ENCODE measurements at places on chromosomes 5 and 9.

GRCh38 chr5:111017731-111018130 lies 53.8 kb upstream of the TSLP start:
- no peak for DNase-seq

DNA sequence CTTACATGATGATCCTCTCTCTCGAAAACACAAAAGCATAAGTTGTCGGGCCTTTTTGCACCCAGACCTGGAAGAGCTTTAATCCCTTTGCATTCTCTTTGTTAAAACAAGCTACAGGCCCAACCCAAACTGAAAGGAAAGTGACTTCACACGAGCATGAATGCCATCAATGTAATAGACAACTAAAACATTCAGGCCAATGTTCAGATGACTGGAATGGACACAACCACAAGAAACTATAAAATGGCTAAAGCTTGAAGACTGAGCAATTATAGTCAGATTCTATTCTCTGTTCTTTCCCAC lies 45.5 kb downstream of the RFX3 start:
- no peak for DNase-seq

GRCh38 chr5:29262339-29263123 lies 1931.0 kb upstream of the CDH6 start:
- no peak for DNase-seq

DNA sequence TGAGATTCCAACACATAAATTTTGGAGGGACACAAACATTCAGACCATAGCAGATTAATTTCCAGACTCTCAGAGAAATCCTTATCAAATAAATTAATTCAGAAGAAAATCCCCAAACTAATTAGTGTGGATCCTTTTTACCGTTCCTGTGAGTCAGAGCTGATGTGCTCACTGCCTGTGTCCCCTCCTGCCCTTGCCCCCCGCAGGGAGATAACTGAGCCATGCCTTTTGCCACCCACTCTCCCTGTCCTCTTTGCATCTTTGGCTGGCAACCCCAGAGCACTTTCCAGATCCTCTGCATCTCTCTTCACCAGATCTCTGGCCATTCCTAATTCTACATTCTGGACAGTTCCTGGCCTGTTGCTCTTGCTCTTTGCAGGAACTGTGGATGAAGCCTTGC lies 135.4 kb upstream of the MAP1B start:
- DNase-seq: no peak

GRCh38 chr9:118321788-118322187 lies 617.6 kb downstream of the TLR4 start:
- no peak for DNase-seq

DNA sequence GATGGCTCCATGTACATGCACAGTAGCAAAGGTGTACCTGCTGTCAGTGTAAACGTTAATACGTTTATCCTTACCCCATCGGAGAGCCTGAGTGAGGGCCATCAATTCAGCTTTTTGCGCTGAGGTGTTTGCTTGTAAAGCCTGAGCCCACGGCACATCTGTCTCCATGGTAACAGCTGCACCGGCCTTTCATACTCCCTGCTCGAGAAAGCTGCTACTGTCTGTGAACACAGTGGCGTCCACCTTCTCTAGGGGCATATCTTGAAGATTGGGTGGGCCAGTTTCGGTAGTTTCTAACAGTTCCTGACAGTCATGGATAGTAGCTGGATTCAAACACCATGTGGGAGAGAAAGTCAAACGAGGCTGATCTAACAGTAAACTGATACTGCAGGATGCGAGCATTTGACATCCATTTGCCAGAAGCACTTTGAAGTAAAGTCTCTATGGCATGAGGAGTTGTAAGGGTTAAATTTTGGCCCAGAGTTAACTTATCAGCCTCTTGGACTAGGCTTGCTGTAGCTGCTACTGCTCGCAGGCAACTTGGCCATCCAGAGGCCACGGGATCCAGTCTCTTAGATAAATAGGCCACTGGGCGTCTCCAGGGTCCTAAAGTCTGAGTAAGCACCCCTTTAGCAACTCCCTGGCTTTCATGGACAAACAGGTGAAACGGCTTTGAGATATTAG lies 21.0 kb upstream of the RHOBTB3 start:
- no peak for DNase-seq

DNA sequence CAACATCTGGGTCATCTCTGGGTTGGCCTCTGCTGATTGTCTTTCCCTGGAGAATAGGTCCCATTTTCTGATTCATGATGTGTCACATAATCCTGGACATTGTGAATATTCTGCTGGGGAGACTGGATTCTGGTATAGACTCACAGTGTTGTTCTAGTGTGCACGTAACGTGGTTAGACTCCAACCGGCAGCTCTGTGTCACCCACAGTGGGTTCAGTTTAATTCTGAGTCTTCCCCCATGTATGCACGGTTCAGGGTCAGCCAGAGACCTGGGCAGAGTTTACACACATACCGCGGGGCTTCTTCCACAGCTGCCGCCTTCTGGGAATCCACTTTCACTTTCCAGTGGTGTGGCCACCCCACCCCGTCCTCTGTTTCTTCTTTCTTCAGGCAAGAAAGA lies 38.0 kb upstream of the LRRC14B start:
- DNase-seq: no peak

DNA sequence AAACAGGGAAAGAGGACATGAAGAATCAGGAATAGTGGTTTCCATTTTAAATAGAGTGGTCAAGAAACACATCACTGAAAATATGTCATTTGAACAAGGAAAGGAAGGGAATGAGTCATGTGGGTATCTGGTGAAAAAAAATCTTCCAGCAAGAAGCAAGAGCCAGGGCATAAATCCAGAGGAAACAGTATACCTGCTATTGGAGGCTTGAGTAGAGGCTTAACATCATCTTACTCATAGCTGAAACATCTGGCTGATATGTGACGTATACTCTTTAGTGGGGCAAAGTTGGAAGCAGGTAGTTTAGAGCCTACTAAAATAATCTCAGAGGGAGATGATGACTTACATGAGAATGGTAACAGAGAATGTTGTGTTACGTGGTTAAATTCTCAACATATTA lies 517.2 kb downstream of the CAAP1 start:
- DNase-seq: no peak

DNA sequence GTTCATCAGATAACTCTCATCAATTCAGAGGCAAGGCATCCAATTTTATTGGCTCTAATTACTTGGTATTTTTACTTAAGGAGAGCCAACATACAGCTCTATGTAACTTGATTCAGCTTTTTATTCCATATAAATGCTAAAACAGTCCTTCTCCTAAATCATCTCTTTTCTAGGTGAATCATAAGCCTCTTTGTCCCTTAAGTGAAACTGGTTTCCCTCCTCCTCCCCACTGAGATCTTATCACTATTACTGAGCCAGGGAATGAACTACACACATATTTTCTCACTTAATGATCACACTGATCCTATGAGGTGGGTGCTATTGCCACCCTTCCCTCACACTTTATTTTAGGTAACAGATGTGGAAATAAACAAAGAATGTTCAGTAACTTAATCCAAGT lies 1143.8 kb downstream of the MAT2B start:
- no peak for DNase-seq

- DNase-seq: no peak
Measured at GRCh38 chr5:160697281-160697680, 154.7 kb downstream of the ATP10B start.

DNA sequence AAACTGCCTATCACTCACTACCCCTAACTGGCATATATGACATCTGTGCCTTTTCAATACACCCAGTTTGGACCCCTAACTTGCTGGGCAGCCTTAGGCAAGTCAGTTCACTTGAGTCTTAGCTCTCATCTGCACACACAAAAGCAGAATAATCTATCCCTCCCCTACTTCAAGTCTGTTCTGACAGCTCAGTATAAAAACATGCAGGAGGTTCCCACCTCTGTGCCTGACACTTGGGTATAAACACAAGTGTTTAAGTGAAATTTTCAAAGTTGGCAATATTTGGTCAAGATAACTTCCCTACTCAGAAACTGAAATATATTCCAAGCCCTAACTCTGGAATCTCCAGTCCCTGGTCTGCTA lies 12.6 kb downstream of the HNRNPH1 start:
- DNase-seq: no peak

GRCh38 chr5:150853561-150853960 lies 7.2 kb downstream of the IRGM start:
- no peak for DNase-seq

DNA sequence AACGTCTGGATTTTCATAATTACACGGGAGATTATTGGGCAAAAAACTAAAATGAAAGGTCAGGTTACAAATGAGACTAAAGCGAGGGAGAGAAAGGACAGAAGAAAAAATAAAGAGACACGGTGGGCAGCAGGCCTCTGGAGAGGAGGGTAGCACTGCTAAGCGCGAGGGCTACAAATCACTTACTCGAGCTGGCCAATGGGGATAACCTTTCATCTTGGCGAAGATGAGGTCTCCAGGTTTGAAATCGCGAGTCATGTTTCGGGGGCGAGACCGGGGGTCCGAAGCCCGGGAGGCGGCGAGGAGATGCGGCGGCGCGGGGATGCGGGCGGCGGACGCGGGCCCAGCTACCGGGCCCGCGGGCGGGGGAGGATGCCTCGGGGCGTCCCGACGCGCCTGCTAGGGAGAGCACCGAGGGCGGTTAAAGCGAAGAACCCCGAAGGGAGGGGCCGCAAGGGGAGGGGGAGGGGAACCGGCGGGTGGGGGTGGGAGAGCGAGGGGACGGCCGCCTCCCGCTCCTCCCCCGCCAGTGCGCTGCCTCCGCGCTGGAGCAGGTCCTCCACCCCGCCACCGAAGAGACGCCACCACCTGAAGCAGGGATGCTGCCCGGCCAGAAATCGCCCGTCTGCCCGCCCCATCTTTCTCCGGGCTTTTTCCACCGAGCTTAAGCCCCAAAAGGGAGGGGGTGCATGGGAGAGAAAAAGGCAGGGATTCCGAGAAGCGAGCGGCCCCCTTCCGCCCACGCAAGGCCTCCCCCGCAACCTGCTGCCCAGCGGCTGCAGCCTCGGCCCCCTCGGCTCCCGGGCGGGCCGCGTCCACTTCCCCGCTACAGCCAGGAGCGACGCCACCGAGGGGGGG lies 610 bp downstream of the PSIP1 start:
- DNase-seq: no peak

GRCh38 chr9:100803956-100804355 lies 224.6 kb upstream of the PLPPR1 start:
- DNase-seq: no peak

DNA sequence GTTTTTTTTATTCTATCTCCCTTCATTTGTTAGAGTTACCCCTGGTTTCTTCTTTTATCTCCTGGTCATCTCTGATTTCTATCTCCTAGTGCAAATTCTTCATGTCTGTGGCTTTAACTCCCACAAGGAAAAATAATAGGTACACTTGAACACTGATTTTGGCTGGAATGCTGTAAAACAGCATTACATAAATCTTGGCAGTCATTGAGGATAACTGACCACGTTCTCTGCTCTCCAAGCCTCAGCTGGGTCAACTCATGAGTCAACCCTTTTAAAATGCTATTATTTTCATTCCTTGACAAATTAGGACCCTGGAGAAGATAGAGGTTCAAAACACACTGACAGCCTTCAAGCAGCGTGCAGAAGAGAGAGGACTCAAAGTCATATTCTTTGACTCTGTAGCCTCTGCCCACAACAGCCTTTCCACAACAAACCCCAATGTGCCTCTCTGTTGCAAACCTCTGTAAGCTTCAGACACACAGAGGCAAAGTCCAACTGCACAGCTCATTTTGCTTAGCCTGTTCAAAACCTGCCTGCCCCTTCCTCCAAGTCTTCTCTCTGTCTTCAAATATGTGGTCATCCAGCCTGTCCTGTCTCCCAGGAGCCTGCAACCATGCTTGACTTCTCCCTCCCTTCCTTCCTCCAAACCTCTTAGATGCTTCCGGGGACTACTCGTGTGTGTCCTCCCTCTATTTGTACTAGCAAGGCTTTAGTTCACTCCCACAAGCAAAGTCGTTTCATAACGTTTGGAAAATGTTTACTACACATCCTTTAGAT lies 398.4 kb downstream of the MED10 start:
- no peak for DNase-seq

DNA sequence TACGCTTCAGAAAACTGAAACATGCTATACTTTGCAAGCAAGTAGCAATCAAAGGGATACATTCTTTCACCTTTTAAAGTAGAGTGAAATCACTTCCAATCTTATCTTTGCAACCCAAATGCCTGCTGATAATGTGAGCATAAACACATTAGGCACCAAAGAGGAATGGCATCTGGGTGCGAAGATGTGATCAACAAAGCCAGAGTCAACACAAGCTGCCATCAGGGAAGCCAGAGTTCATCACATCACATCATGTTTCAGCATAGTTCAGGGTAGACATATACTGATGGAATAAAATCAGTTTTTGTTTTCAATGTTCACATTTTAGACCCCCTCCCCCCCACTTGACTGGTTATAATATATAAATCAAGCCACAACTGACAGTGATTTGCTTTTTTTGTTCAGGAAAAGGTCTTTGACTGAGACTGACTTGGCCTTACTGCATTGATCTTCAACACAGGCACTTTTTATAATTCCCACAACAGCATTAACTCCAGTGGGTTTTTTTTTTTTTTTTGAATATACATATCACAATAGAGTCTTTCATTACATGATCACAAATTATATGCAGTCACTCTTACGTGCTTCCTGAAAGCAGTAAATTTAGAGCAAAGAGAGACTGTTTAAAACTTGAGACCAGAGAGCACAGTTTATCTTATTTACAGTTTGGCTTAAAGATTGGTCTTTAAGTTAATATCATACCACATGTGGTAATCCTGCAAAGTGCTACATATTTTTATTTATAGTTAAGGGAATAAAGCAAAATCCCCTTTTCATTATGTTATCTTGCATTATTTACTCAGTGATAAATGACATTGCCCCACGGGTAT lies 20.3 kb downstream of the AOPEP start:
- DNase-seq: no peak

DNA sequence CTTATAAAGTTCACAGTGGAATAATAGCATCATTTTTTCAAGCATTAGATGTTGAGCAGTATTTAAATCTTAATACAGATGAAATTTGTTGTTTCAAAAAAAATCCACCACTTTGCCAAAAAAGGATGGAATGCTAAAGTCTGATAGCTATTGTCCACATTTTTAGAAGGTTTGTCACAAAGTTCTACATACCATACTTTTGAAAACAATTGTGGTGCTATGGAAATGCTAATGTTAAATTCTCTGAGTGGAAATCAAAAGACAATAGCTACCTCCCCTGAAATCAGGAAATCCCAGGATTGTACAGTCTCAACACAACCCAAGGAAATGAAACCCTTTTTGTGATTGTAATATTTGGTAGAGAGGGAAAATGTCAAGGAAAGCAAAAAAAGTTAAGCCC lies 19.3 kb upstream of the GRAMD2B start:
- DNase-seq: no peak

DNA sequence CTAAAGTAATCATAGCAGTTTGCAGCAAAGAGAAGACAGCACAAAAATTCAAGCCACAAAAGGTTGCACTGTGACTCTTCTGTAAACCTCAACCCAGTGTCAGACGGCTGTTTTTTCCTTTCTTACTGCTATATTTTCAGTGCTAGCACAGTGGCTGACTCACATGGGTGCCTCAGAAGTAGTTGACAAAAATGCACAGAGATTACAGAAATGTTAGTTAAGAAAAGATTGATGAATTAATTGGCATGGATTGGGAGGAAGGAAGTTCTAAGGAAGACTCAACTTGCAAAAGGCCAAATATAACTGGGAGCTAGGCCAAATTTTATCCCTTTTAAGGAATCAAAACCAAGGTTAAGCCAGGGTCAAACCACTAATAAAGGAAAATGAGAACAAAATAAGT lies 43.7 kb upstream of the ITGA1 start:
- no peak for DNase-seq

Measured in GM12864 (cell line).